Parietal lobe (tissue), 2 donors: ENCODE measurements at places on chromosomes 1 and 21. TPM values are rescaled to one million over a fixed set of nuclear protein-coding genes. Genes with fewer than 3 reads are reported as not detected.

RAB25 gene
- not detected for total RNA-seq

HSPA13 gene
- total RNA-seq, result 113 TPM

KRTAP19-1 gene
- not detected for total RNA-seq

S100A7 gene
- not detected for total RNA-seq

FAM163A gene
- 0.31 TPM for total RNA-seq

KDF1 gene
- total RNA-seq, result not detected

MROH7 gene
- total RNA-seq, result 2.5 TPM

LHX8 gene
- 0.31 TPM for total RNA-seq

IPO13 gene
- 23.5 TPM for total RNA-seq

FCRL1 gene
- total RNA-seq, result not detected

ZNF593OS gene
- total RNA-seq, result not detected

NOL9 gene
- total RNA-seq, result 52.9 TPM

C1orf87 gene
- total RNA-seq, result not detected

OR2L8 gene
- total RNA-seq, result 5.0 TPM

SEMA4A gene
- 34.4 TPM for total RNA-seq

TXNIP gene
- total RNA-seq, result 92.6 TPM

THEM5 gene
- not detected for total RNA-seq

KLF18 gene
- total RNA-seq, result not detected

FCRL4 gene
- not detected for total RNA-seq

CATSPER4 gene
- not detected for total RNA-seq

FCRL2 gene
- total RNA-seq, result not detected

MARK1 gene
- 95.8 TPM for total RNA-seq

LGR6 gene
- total RNA-seq, result 1.3 TPM

LRRC53 gene
- total RNA-seq, result not detected

SEC16B gene
- total RNA-seq, result 1.3 TPM

ALX3 gene
- not detected for total RNA-seq

IFNGR2 gene
- 37.2 TPM for total RNA-seq

CFH gene
- total RNA-seq, result 3.8 TPM

FAM167B gene
- not detected for total RNA-seq

COL8A2 gene
- 0.94 TPM for total RNA-seq

SLC25A34 gene
- 1.6 TPM for total RNA-seq

RALGPS2 gene
- 82.3 TPM for total RNA-seq

RGS4 gene
- 2.2 TPM for total RNA-seq

GPR25 gene
- not detected for total RNA-seq

TFB2M gene
- total RNA-seq, result 10.6 TPM

TMEM125 gene
- total RNA-seq, result 0.31 TPM

TFF2 gene
- not detected for total RNA-seq

RTCA gene
- total RNA-seq, result 45.7 TPM

KLHDC9 gene
- total RNA-seq, result 1.6 TPM

SPAG17 gene
- total RNA-seq, result 3.1 TPM

PCBP3 gene
- total RNA-seq, result 8.1 TPM

BEND5 gene
- total RNA-seq, result 16.0 TPM

UBASH3A gene
- not detected for total RNA-seq

KCND3 gene
- 17.5 TPM for total RNA-seq

MPZ gene
- total RNA-seq, result 2.2 TPM

PPFIA4 gene
- total RNA-seq, result 44.1 TPM

CLDN17 gene
- not detected for total RNA-seq

PRUNE1 gene
- 25.0 TPM for total RNA-seq

LCE1E gene
- not detected for total RNA-seq

PLA2G5 gene
- total RNA-seq, result not detected

MCOLN3 gene
- total RNA-seq, result not detected

C1orf141 gene
- total RNA-seq, result not detected

FASLG gene
- not detected for total RNA-seq

S100A12 gene
- total RNA-seq, result 1.6 TPM

FHAD1 gene
- 0.94 TPM for total RNA-seq
